CD4-positive, alpha-beta T cell treated with Interleukin-1 beta for 1 hour (primary cell): ENCODE measurements at places on chromosomes 3 and 15.

DNA sequence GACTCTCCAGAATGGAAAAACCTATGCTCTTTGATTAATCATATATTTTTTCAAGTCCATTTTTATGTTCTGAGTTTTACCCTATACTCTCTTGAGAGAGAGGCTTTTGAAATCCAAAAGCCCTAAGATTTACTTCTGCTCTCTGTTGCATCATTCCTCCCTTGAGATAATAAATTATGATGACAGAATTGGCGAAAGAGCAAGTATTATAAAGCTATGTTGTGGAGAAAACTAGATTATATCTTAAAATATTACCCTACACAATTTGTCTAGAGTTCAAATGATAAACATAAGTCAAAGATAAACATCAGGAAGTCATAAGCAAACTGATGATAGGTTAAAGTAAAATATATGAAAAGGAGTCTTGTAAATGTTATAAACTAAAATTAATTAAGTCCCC is 293.4 kb upstream of the MME start:
- DNase-seq = no peak

DNA sequence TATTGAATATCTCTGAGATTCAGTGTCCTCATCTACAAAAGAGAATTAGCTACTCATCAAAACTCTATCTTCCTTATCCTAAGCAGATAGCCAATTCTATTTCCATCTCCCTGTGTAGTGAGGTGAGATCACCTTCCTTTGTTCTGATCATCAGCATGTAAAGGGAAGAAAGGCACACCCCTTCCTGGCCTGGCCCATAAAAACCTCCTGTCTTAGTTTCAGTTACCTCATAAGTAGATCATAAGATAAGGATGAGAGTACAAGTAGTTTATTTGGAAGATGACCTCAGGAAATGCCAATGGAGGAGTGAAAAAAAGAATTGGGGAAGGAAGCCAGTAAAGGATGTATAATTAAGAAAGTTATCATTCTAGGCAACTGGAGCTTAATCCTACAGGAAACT is 114.5 kb upstream of the GADL1 start:
- no peak for DNase-seq

GRCh38 chr15:99987701-99988100 is 254.5 kb upstream of the LYSMD4 start:
- DNase-seq = no peak

GRCh38 chr3:3516996-3517395 is 282.2 kb upstream of the LRRN1 start:
- no peak for DNase-seq

DNA sequence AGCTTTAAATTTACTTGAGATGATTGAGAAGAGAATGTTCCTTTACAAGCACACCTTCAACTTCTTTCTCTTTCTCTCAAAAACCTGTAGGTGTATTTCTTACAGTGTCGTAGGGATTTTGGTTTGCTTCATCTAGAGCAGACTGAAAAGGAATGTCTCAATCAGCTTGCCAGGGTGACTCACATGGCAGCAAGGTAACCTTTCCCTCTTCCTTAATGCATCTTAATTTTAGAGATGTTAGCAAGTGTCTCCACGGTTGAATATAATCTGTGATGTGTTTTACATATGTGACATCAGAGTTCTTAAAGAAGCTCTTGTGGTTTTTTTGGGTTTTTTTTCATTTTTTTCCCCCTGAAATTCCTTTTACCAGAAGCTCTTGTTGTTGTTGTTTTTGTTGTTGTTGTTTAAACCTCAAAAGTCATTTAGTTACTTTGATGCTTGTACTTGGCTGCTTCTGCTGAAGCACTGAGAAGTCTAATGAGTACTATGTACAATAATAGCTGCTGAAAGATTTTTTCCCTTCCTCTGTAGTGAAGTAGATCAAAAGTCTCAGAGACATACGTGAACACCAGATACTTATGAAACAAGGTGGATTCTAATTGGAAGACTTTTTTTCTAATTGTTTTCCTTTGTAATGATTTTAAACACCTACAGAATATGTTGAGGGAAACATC is 83.1 kb downstream of the RETNLB start:
- DNase-seq = no peak

DNA sequence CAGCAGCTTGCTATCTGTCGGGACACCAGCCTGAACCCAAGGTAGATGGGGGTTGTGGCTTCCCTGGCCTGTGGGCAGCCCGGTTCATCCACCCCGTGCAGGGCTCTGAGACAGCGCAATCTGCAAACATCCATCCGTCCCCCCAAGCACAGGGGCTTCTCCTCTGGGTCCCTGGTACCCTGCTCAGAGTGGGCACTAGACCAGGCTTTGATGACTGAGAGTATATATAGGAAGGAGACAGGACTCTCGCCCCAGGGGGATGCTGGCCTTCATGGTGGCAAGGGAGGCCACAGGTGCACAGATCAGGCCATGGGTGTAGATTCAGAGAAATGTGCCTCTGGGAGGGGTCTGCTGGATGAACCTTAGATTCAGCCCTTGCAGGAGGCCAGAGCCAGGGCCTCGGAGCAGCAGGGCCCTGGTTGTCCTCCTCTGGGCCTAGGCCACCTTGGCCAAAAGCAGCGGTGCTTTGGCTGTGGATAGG is 40.3 kb downstream of the CFAP100 start:
- no peak for DNase-seq

DNA sequence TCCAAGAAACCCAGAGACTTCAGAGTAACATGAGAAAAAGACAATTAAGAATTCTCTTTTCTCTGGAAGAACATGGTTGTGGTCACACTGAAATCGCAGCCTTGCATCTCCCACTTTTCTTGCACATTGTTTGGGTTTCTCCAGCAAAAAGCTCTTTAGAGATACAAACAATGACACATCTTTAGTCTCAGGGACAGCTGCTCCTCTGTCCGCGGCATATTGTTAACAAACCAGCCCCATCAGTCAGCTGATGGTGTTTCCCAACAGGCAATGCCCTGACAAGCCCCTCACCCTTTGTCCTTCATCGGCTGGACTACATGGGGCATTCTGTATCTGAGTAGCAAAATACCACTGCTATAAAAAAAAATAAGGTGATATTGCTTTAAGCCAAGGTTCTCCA is 53.4 kb downstream of the UMPS start:
- no peak for DNase-seq

GRCh38 chr3:153431076-153431475 is 269.1 kb downstream of the RAP2B start:
- no peak for DNase-seq

GRCh38 chr15:85725019-85725418 is 69.7 kb downstream of the KLHL25 start:
- no peak for DNase-seq

- no peak for DNase-seq
Observed at GRCh38 chr3:12663401-12663935, 449 bp downstream of the RAF1 start.

DNA sequence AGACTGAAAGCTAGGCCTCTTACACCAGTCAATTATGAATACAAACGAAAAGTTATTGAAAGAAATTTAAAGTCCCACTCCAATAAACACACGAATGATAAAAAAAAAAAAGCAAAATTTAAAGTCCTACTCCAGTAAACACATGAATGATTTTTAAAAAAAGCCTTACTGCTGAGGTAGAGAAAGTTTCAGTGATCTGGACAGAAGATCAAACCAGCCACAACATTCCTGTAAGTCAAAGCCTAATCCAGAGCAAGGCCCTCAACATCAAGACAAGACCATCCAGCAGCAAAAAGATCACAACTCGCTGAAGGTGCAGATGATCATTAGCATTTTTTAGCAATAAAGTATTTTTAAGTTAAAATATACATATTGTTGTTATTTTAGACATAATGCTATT is 95.6 kb upstream of the LIPC start:
- no peak for DNase-seq

GRCh38 chr15:46322753-46323152 is 687.9 kb downstream of the SQOR start:
- DNase-seq = no peak

DNA sequence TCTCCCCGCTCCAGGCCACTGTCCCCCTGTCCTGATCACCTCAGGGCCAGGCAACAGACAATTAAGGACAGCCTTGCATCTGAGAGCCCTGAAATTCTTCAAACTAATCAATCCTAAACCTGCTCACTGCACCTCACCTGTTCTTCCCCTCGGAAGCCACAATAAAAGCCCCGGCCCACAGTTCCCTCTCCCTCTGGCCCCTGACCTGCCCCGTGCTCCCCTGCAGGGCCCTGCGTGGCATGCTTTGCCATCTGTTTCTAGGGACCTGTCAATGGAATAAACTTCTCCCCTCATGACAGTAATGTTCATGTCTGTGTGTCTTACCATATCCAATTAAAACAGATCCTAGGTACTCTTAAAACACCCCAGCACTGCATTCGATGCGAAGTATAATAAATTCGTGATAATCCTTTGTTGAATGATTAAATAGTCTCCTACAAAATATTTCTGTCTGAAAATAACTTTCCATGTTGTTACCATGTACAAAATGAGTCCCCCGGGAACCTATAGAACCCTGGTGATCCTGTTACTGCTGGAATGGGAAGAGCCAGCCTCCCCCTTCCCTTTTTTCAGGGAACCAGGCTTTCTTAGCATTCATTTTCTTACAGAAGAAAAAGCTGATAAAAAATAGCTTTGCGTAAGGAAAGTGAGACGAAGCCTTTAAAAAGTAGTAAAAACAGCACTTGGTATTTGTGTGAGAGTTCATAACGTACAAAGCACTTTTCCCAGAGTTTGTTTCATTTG is 59.0 kb downstream of the ABTB1 start:
- DNase-seq = no peak

GRCh38 chr3:47323431-47324277 is 40.9 kb downstream of the KLHL18 start:
- no peak for DNase-seq
